Activated CD4-positive, alpha-beta T cell treated with anti-CD3 and anti-CD28 coated beads, Interleukin-2, amount 10 ng/mL, durations not matched to agents 7 days and 5 days (primary cell): ENCODE measurements at places on chromosomes 16 and 17.

DNA sequence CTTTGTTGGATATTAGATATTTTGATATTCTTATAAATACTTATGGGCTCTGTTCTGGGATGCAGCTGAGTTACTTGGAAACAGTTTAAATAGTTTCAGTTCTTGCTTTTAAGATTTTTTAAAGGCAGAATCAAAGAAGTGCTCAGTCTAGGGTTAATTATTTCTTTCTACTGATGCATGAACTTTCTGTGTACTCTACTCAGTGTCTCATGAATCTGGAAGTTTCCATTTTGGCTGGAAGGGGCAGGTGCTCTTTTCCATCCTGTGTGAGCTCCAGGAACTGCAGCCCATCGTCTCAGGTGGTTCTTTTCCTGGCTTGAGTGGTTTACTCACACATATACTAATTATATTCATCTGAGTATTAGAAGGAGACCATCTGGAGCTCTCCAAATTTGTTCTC lies 61.1 kb upstream of the CPHXL start:
- no peak for DNase-seq

GRCh38 chr17:32285306-32285705 lies 19.7 kb downstream of the RHBDL3 start:
- DNase-seq = no peak

GRCh38 chr17:81417049-81417878 lies 22.0 kb downstream of the BAHCC1 start:
- no peak for DNase-seq

DNA sequence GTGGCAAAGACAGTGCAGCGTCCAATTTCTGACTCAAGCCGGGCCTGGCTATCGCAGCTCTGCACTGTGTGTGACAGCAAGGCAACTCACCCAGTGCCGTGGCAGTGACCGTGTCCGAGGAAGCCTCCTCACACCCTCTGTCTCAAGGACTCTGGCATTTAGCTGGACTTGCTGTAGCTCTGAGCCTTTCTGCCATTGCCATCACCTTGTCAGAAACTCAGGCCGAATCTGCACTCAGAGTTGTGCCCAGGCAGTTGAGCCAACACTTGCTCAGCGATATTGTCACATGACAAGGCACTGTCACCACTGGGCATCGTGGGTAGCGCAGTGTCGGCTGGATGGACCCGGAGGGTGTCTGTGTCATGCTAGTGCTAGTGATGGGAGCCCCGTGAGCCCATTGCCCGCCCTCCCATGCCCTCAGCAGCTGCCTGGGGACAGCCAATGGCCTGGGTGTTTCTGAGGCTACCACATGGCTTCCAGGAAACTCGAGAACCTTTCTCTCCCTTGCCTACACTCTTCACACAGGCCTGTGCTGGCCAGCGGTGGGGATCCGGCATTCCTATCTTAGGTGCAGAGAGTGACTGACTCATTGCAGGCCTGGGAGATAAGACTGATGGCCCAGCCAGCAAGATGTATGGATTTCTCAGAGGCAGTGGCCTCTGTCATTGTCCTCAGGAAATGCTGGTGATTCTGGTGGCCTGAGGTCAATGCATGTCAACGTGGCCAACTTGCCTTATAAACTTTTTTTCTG lies 22.1 kb upstream of the STH start:
- no peak for DNase-seq

DNA sequence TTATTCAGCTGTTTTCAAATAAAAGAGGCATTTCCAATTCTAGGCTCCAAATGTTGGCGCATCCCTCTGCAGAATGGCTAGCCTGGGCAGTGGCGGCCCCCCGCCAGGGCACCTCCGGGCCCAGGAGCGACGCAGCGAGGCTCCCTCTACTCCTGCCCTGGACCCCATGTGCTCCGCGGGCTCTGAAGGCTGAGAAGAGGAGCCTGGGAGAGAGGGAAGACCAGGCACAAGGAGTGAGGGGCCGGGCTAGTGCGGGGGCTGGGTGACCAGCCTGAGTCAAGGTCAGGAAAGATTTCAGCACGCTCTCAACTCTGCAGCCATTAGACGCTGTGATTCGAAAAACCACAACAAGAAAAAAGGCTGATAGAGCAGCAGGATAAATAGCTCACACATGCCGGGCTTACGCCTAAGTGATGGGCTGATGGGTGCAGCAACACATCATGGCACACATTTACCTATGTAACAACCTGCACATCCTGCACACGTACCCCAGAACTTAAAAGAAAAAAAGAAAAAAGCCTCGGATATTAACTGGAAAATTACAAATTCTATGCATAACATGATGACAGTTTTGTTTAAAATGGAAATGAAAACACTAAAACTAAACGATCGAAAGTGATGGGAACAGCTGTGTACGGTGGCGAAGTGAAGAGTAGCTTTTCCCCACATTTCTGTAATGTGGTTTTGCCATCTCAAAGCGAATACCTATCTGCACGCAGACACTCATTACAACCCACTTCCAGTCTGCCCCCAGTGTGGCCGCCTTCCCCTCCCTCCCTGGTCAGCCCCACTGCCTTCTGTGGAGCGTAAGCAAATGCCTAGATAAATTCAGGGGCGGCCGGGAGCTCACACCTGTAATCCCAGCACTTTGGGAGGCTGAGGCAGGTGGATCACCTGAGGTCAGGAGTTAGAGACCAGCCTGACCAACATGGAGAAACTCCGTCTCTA lies 44.4 kb downstream of the MAP1LC3B start:
- DNase-seq = no peak

- DNase-seq = peak; percentile 84
These were observed 683 bp upstream of the PSMB3 start for GRCh38 chr17:38751808-38752307.

- DNase-seq = no peak
These were observed 13.6 kb downstream of the SMTNL2 start for GRCh38 chr17:4597975-4598374.

GRCh38 chr17:73533127-73533526 lies 111.1 kb downstream of the SDK2 start:
- DNase-seq = no peak

- DNase-seq = no peak
These were observed 45.4 kb upstream of the CCL1 start for GRCh38 chr17:34408439-34408838.

DNA sequence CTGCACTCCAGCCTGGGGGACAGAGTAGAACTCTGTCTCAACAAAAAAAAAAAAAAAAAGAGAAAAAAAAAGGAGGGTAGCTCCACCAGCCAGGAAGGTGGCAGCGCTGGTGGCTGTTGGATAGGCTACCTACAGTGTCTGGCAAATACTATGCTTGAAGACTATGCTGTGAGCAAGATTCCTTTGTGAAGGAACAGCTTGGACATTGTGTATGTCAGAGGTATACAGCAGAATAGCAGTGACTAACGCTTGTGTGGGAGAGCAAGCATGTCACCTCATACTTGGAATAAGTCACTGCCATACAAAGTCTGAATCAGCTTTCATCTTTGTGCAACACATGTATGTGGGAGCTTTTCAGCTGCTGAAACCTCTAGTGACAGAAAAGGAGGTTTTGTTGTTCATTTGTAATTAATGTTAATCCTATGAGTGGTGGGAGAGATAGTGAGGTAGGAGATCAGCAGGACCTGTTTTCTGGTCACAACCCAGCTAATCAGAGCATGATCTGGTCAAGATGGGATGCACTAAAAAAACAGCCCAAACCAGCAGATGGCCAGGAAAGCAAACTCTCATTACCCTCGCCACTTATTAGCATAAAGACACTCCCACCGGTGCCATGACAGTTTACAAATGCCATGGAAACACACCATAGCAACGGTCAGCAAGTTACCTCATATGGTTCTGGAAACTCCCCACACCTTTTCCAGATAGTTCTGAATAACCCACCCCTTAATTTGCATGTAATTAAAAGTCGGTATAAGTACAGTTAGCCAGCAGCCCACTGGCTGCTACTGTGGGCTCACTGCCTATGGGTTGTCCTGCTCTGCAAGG lies 6.8 kb upstream of the ITGAD start:
- no peak for DNase-seq

GRCh38 chr16:69367980-69368379 lies 16.4 kb upstream of the TMED6 start:
- no peak for DNase-seq
